Stimulated activated CD8-positive, alpha-beta memory T cell treated with anti-CD3 and anti-CD28 coated beads, Interleukin-4, amount 100 ng/mL, for 24 hours (primary cell): ENCODE measurements at places on chromosomes 16 and 17.

- DNase-seq: no peak
Observed at GRCh38 chr17:27420211-27420950, 35.9 kb upstream of the KSR1 start.

DNA sequence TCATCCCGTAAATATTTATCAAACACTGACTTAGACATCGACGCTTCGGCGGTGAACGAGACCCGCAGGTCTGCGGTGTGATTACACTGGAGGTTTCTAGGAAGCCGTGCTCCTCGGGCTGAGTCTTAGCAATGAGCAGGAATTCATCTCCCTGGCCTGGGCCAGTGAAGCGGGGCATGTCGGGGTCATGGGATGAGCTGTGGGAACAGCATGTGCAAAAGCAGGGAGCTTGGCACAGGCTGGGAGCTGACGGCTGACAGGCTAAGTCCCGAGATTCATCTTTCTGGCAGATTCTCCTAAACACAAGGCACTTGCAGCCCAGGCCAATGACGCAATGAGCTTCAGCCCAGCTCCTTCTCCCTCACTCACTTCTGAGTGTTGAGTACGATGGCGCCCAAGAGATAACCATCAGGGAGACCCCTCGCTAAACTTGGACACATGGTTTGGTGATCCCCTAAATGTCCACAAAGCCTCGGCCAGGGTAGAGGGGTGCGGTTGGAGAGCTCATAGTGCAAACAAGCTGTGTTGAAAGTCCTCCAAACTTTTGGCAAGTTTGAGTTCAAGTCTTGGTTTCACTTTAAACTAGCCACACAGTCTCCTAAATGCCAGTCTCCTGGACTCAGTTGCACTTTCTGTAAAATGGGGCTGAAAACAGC lies 12.8 kb downstream of the CRISPLD2 start:
- no peak for DNase-seq

DNA sequence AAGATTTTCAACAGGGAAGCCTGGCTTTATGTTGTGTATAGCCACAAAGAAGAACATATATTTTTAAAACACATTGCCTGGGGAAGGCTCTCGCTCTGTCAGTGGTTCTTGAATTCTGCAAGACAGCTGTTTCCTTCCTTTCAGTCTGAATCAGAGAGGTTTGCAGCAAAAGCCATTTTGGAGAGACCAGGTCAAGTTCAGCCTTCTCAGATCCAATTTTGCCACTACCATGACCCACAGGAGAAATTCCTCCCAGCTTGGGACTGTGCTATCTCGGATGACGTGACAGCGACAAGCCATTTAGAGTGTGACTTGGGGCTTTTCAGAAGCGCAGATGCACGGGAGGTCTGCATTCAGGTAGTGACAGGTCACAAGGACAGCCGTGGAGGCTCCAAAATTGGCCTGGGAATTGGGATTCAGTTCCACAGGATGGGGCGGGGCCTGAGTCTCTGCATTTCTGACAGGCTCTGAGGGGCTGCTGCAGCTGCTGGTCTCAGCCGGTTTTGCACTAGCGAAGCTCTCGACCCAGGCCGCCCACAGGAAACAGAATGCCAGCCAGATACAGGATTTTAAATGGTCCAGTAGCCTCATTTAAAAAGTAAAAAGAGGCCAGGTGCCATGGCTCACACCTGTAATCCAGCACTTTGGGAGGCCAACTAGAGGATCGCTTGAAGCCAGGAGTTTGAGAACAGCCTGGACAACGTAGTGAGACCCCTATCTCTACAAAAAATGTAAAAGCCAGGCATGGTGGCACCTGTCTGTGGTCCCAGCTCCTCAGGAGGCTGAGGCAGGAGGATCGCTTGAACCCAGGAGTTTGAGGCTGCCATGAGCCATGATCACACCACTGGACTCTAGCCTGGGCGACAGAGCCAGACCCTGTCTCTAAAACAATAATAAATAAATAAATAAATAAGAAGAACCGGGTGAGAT lies 196.6 kb upstream of the CIBAR2 start:
- DNase-seq: no peak

GRCh38 chr17:976312-976711 lies 3.3 kb downstream of the NXN start:
- DNase-seq: no peak

DNA sequence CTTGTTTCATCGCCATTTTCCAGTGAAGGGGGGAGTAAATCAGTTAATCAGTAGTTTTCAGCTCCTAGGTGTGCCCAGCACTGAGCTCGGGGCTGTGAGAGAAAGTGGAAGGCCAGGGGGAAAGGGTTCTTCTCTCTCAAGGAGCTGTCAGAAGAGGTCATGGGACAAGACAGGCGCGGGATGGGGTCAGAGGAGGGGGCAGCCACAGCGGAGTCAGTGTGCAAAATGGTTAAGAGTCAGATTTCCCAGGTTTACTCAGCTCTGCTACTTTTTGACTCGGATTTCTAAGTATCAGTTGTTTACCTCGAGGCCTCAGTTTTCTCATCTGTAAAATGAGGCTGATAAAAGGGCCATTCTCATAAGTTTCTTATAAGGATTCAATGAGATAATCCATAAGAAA lies 4.3 kb upstream of the XYLT1 start:
- no peak for DNase-seq
